ENCODE measurements at places on chromosomes 1 and 21.

DNA sequence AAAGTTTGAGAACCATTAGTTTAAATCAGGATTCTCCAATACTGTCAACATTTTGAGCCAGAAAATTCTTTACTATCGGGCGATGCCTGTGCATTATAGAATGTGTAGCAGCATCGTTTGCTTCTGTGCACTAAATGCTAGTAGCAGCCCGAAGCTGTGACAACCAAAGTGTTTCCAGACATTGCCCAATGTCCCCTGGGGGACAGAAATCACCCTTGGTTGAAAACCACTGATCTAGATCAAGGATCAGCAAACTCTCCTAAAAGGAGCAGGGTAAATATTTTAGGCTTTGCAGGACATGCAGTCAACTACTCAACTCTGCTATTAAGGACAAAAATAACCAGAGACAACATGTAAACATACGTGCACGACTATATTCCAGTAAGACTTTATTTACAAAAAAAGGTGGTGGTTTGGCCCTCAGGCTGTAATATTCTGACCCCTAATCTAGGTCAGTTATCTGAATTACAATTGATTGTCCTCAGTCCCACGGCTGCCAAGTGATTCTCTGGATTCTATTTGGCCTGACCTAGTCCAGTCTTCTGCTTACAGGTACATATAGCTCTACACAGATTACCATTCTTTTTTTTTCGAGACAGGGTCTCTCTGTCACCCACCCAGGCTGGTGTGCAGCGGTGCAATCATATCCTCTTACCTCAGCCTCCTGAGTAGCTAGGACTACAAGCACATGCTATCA is 10.6 kb downstream of the FAF1 start:
- no peak for DNase-seq

DNA sequence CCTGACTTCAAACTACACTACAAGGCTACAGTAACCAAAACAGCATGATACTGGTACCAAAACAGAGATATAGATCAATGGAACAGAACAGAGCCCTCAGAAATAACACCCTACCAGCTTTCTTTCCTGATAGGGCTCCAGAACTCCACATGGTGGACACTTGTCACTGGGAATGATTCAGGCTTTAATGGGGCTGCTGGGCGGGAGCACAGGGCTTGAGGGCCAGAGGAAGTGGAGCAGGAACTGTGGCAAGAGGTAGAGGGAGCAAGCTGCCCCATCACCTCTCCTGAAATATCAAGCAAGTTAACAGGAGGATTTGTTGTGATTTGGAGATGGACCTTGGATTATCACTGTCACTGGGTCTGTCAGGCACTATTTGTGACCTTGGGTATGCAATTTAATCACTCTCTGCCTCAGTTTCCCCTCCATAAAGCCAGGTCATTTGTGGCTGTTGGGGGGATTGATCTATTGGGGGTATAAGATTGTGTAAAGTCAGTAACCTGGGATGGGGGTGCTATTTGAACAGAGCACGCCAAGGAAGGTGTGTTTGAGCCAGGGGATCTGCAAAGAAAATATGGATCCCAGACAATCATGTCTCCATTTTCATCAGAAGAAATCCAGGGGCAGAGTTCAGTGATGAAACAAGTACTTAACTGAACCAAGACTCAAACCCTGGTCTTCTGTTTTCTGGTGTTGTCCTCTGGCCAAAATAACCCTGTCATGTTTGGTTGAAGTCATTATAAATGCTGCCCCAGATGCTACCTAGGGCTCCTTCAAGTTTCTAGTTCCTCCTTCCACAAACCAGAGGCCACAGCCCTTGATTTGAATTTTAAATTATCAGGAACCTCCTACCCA is 25.2 kb downstream of the ETS2 start:
- DNase-seq, result no peak

DNA sequence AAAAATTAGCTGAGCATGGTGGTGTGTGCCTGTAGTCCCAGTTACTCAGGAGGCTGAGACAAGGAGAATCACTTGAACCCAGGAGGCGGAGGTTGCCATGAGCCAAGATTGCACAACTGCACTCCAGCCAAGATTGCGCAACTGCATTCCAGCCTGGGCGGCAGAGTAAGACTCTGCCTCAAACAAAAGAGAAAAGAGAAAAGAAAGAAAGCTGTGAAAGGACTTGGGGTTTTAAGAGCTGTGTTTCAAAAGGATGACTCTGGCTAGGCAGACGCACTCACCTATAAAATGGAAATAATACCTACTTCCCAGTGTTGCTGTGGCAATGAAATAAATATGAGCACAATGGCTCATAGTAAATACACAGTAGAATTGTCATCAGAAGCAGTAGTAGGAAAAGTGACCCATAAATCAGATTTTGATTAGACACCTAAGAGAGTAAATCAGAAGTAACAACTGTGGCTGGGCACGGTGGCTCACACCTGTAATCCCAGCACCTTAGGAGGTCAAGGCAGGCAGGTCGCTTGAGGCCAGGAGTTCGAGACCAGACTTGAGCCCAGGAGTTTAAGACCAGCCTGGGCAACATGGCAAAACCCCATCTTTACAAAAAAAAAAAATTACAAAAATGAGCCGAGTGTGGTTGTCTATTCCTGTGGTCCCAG is 45.9 kb upstream of the PUM1 start:
- DNase-seq, result peak; percentile 51

DNA sequence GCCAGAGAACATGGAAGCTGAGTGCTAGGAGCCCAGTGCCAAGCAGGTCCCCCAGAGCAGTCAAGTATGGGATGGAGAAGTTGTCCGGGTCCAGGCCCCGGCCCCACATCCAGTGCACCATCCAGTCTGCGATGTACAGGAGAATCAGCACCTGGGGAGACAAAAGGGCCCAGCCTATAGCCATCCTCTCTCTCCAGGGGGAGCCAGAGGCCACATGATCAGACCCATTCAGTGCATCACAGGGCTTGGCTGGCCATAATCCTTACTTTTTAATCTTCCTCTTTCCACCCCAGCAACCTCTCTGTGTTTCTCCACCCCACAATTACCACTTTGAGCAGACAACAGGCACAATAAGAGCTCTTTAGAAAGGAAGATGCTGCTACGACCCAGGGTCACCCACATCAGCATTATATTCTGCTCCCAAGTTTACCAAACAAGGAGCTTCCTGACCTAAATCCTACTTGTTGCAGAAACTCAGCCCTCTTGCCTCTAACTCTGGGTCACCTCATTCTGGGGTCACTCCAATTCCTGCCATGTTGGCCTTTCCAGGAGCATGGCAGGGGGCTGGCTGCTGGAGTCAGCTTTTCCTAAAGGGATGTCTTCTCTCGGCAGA is 16.4 kb upstream of the RAB29 start:
- no peak for DNase-seq

- DNase-seq, result no peak
Observed at GRCh38 chr1:66370462-66370971, 163.4 kb upstream of the SGIP1 start.

DNA sequence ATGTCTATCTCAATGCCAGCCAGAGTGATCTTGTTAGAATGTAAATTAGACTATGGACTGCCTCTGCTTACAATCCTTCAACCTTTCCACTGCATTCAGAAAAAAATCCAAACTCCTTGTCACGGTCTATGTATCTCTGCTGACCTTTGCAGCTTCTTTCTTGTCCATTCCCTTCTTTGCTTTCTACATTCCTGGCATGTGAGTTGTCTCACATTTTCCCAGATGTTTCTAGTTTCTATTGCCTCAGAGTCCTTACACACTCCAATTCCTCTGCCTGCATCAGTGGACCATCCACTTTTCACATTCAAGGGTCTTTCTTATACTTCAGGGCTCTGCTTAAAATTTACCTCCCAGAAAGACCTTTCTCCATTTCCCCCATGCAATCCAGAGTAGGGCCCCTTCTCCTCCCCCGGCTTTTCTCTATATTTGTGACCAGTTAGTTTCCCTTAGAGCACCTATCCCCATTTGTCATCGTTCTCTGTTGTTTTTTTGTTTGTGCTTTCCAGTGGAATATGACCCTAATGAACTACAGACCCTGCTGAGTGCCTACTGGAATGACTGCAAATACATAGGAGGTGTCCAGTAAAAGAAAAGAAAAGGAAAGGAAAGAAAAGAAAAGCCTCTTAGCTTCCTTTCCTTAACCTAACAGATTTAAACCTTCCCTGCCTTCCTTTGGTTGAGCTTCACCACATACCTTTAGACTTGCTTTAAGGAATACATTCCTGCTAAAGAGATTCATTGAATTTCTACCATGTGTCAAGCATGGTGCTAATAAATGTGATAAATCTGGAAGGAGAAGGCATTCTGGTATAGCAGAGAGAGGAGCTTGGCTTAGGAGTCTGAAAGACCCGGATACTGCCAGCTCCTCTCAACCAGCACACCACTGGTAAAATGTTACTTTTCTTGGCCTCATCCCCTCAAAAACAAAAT is 102.0 kb downstream of the DIRAS3 start:
- peak; percentile 52 for DNase-seq

- no peak for DNase-seq
Observed at GRCh38 chr1:204240233-204240632, 26.4 kb upstream of the GOLT1A start.

DNA sequence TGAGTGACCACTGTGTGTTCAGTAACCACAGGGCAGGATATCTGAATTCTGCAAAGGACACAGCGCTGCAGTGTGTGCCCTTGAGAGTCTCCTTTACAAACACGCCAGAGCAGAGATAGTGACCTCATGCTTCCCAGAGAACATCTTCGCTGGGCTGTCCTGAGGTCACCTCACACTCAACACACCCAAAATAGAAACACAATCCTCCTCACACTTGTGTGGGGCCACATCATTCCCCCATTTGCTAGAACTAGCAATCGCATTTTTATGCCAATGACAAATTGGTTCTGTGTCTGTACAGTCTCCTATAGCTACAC is 140.1 kb upstream of the NRIP1 start:
- no peak for DNase-seq

DNA sequence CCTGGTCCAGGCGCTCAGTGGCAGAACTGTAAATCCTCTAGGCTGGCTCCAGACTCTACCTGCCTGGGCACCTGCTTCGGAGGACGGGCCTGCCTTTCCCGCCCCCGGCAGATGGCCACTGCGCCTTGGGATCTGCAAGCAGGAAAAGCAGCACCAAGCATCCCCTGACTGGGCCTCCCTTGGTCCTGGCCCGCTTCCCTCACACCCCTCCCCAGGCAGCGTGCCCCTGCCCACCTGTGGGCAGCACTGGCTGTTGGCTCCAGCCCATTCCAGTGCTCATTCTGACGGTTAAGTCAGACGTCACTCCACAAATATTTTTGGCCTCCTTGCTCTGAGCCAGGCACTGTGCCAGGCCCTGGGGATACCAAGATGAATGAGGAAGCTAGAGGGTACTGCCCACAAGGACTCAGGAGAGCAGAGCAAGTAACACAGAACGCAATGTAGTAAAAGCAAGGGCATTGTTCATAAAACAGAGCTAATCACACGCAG is 22.0 kb upstream of the BLACAT1 start:
- peak; percentile 77 for DNase-seq

GRCh38 chr1:100895540-100896480 is at the start of gene SLC30A7:
Gene SLC30A7 (plus strand): TSS chr1:100896090. CDS start chr1:100896263, 173 bp downstream.
- peak; percentile 49 for DNase-seq

GRCh38 chr1:31640964-31641363 is 3.7 kb downstream of the PEF1 start:
- DNase-seq, result no peak

GRCh38 chr1:66217021-66217420 is 316.9 kb upstream of the SGIP1 start:
- DNase-seq, result peak; percentile 45

DNA sequence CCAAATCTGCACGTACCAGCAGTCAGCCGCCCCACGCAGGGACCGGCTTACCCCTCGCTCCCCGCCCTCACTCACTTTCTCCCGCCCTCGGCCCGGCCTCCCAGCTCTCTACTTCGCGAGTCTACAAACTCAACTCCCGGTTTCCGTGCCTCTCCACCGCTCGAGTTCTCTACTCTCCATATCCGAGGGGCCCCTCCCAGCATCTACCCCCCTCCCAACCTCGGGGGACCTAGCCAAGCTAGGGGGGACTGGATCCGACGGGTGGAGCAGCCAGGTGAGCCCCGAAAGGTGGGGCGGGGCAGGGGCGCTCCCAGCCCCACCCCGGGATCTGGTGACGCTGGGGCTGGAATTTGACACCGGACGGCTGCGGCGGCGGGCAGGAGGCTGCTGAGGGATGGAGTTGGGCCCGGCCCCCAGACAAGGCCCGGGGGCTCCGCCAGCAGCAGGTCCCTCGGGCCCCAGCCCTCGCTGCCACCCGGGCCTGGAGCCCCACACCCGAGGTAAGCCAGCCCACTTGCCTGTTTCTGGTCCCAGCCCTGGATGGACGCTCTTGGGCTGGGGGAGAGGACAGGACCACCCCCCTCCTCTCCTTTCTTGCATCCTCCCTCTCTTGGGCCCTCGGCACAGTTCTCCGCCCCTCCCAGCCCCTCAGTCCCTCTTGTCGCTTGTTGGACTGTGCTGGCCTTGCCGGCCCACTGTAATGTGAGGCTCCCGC is at the start of gene ARTN:
Gene ARTN, plus strand, starts transcription at position 416 of the 715 bp plus-strand sequence. CDS start 1,856 bp downstream, outside the sequence.
- no peak for DNase-seq

- no peak for DNase-seq
Observed at GRCh38 chr1:53116307-53116810, 26.1 kb downstream of the SLC1A7 start.

GRCh38 chr1:98797506-98797905 is 136.0 kb downstream of the SNX7 start:
- DNase-seq, result no peak

DNA sequence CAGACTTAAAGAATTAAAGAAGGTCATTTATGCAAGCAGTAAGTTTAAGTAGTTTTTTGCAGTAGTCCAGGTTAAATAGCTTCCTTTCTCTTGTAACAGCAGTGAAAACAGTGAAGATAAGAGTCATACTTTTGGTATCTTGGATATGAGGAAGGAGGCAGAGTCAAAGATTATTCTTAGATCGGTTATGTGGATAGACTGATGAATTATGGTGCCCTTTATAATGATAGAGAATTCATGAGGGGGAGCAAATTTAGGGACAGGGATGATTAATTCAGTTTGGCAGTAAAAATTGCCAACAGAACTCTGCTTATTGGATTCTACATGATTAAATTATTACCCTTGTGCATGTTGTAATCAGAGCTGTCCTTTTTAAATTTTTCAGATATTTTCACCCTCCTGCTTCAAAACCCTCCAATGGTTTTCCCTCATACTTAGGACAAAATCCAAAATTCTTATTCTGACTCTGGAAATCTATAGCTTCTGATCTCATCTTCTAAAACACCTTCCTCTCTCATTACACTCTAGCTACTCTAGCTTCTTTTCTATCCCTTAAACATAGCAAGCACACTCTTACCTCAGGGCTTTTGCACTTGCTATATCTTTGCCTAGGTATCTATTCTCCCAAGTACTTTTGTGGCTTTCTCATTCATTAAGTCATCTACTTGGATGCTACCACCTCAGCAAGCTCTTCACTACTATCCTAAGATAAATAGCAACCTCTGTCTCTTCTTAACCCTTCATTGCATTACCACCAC is 79.8 kb downstream of the PKN2 start:
- peak; percentile 41 for DNase-seq

DNA sequence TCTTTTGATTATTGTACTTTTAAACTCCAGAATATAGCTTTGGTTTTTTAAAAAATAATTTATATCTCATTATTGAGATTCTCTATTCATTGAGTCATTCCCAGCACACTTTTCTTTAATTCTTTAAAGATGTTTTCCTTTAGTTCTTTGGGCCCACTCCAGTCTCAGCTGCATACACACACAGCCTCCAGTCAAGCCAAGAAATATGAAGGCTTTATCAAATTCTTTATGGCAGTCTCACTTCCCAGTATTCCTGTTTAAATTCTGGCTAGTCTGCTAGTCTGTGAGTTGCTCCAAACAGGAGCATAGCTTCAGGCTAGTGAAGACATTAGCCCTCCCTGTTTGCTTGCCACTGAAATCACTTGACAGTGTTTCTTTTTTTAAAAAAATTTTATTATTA is 61.2 kb downstream of the CRP start:
- peak; percentile 2 for DNase-seq

GRCh38 chr1:90671741-90672140 is 45.4 kb downstream of the BARHL2 start:
- DNase-seq, result no peak
